ENCODE measurements at places on chromosomes 12 and 14.

DNA sequence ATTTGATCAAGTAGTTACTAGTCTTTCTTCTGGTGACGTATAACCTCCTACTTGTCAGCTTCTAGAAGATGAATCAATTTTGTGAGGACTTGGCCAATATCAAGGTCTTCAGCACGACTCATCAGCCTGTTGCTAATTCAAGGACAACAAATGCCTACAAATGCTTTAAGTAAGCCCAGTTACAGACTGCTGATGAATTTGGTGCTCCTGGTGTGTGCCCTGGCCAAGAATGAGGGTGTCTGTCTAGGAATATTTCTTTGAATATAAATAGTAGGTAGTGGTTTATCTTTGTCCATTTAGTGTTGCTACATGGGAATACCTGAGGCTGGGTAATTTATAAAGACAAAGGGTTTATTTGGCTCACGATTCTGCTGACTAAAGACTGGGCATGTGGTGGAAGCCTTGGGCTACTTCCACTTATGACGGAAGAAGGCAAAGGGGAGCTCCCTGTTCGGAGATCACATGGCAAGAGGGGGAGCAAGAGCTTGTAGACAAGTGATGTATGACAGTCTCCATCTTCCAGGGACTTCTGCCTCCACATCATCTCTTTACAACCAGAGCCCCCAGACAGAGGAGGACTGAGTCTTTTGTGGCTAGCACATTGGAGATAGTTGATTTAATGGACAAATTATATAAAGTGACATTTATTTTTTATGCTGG lies 180.2 kb downstream of the CRADD start:
- peaks cover 2% of the 10 kb centered on the region for H3K36me3 ChIP-seq
- no peak for DNase-seq
- H3K4me3 ChIP-seq: no peak overlapping the region
- H3K4me1 ChIP-seq: peaks cover 32% of the 10 kb centered on the region

GRCh38 chr12:27652174-27652763 lies 44.0 kb upstream of the REP15 start:
- no peaks in the 10 kb centered on the region for H3K36me3 ChIP-seq
- H3K4me3 ChIP-seq: no peak overlapping the region
- DNase-seq: no peak

DNA sequence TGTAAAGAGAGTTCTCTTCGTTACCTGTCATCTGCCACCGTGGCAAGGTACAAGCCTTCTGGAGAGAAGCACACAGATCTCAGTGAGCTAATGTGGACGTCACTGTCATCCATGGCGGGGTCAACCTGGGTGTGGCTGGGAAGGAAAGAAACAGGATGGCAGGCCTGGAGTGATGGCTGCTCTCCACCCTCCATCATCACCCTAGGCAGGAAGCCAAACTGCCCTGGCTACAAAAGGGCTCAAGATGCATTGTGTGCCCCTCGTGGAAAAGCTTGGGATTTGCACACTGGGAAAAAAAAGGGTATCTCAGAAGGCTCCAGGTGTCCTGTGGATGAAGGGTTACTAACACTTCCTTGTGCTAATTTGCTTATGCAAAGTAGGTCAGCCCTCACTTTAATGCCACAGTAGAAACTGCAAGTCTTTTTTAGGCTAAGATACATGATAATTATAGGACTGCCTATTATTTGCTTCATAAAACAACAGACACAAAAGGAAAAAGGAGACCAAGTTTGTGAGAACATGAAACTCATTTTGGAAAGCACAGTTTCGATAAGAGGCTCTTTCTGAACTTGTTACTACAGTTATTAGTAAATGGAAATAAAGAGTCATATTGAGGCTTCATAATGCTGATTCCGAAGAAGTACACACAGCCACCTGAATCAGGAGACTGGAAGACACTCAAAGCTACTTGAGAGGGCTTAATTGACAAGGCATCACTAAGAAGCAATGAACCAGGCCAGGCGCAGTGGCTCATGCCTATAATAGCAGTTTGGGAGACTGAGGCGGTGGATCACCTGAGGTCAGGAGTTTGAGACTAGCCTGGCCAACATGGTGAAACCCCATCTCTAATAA lies 18.9 kb downstream of the RFC5 start:
- no peak overlapping the region for H3K4me3 ChIP-seq
- peak overlapping the region; percentile 62 for H3K27ac ChIP-seq
- no peak for DNase-seq
- peaks cover 36% of the 10 kb centered on the region for H3K4me1 ChIP-seq

DNA sequence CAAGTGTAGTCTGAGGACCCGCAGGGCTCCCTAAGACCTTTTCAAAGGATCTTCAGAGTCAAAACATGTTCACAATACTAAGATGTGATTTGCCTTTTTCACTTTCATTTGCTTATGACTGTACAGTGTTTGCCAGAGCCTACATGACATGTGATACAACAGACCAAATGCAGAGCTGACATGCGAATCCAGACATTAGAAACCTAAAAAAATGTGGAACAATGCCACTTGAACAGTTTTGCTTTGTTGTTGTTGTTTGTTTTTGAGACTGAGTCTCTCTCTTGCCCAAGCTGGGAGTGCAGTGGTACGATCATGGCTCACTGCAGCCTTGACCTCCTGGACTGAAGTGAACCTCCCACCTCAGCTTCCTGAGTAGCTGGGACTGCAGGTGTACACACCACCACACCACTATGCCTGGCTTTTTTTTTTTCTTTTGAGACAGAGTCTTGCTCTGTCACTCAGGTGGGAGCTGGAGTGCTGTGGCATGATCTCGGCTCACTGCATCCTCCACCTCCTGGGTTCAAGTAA lies 5.3 kb upstream of the RAB35 start:
- no peaks in the 10 kb centered on the region for H3K27me3 ChIP-seq
- no peak for DNase-seq
- peaks cover 5% of the 10 kb centered on the region for H3K36me3 ChIP-seq
- peaks cover 65% of the 10 kb centered on the region for H3K4me1 ChIP-seq
- H3K4me3 ChIP-seq: peak overlapping the region; percentile 42

DNA sequence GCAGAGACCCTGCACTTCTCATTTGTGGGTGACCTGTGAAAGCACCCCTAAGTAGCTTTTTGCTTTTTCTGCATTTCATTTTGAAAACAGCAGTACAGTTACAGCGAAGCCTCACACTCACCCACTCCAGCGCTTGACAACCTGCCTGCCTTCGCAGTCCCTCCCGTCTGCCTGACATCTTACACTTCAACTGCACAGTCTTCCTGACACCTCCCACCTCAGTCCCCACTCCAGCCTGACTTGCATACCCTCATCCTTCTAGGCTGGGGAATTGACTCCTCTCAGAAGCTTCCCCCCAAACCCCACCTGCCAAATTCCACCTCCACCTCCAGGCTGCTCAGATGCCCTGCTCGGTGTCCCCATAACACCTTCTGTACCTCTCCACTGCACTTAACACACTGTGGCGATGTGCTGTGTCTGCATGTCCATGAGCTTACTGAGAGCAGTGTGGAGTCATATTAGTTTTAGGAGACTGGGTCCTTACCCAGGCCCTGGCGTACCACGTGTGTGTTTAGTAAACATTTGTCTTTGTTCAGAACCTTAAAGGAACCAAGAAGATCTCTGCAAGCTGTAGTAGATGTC lies 159.4 kb downstream of the PRKCH start:
- no peak overlapping the region for H3K4me3 ChIP-seq
- peaks cover 76% of the 10 kb centered on the region for H3K4me1 ChIP-seq
- peak overlapping the region; percentile 91 for H3K27ac ChIP-seq
- no peaks in the 10 kb centered on the region for H3K27me3 ChIP-seq
- DNase-seq: no peak

DNA sequence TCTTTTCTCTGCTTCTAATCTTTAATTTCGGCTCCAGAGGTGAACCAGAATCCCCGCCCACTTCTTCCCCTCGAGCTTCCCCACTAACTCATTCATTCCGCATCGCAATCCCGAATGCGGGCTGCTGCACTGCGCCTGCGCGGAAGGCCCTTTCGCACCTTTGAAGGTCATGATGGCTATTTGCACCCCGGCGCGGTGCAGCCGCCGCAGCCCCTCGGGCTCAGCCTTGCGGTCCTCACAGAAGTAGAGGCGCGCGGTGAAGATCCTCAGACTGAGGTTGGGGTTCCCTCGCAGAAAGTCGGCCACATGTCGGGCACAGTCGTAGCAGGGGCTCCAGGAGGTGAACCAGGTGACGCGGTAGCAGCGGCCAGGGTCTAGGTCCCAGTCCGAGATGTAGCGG lies 7.6 kb downstream of the AICDA start:
- no peak overlapping the region for H3K4me3 ChIP-seq
- no peaks in the 10 kb centered on the region for H3K36me3 ChIP-seq
- H3K27ac ChIP-seq: no peak overlapping the region
- no peak for DNase-seq
